ENCODE measurements at places on chromosomes 5 and 9.

GRCh38 chr5:133938929-133939328, 29.5 kb downstream of the C5orf15 start:
- no peak for DNase-seq

GRCh38 chr5:36242534-36243485, 1.1 kb upstream of the NADK2 start:
- no peak for DNase-seq

- DNase-seq = no peak
Measured at GRCh38 chr9:1916655-1917054, 98.5 kb upstream of the SMARCA2 start.

- no peak for DNase-seq
Measured at GRCh38 chr5:432928-433791, 9.8 kb upstream of the EXOC3 start.

DNA sequence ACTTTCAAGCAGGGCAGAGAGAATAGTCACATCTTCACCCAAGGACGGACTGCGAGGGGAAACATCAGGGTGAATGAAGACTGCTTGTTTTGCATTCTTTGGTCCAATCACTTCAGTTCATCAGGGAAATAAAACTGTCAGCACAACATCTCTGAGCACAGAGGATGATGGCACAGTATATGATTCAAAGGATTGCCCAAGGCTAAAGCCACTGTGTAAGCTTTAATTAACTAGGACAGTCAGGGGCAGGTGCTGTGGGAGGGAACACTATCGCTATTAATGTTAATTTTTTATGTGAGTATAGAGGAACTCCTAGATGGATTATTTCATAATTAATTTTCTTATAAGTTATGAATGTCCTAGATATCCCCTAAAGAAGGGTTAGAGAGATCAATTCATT, 112.1 kb downstream of the BASP1 start:
- no peak for DNase-seq

DNA sequence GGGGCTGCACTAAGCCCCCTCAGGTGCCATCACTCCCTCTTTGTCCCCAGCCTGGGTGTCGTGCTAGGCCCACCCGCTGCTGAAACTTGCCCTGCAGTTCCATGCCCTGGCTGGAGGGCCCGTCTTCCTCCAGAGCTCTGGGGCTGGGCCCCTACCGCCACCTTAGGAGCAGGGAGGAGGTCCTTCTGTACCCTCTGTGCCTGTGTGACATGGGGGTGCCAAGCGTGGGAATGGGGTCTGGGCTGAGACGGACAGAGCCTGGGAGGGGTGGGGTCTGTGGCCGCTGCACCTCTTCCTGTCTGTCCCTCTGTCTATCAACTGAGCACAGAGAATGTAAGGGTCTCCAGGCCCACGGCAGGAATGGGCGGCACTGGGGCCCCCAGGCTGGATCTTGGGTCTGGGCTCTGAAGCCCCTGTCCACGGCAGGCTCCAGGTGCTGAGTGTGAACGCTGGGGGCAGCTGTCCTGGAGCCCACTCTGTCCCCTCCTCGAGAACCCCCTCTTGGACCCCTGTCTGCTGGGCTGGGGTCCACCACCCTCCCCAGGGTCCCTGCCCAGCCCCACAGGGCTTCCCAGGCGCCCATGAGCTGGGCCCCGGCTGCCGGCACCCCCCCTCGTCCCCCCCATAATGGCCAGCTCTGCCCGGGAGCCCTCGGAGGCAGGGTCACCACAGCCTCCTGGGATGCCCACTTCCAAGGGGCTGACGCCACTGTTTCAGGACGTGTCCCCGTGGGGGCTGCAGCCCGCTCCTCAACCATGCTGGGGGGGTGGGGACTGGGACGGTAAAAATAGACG, 15.8 kb upstream of the NRARP start:
- DNase-seq = no peak

DNA sequence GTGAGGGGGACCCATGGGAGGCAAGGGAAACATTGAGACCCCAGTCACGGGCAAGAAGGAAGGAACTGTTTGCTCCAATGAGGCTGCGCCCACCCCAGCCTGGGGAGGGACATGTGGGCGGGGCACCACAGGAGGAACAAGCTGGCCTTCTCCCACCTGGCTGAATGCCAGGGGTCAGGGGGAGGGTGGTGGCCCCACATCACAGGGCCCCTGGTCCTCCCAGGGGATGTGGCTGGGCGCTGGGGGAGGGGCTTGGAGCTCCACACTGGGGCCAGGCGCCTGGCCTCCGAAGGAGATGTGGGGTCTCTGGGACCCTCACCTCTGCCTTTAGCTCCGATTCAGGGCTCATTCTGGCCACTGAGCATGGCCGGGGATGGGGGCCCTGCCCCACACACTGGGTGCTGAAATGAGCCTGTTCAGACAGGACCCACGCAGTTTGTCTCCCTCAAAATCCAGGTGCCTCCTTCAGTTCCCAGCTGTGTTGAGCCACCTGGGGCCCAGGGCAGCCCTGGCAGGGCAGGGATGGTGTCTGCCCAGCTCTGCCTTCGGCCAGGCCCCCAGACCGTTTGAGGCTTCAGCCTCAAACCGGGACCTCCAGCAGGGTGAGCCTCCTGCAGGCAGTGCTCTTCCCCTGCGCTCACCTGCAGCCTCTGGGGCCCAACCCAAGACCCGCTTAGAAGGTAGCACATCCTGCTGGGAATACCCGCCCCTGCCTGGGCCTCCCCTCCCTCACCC, 33.2 kb upstream of the NOTCH1 start:
- DNase-seq = no peak

- no peak for DNase-seq
Measured at GRCh38 chr9:78014776-78015175, 16.8 kb downstream of the GNAQ start.

DNA sequence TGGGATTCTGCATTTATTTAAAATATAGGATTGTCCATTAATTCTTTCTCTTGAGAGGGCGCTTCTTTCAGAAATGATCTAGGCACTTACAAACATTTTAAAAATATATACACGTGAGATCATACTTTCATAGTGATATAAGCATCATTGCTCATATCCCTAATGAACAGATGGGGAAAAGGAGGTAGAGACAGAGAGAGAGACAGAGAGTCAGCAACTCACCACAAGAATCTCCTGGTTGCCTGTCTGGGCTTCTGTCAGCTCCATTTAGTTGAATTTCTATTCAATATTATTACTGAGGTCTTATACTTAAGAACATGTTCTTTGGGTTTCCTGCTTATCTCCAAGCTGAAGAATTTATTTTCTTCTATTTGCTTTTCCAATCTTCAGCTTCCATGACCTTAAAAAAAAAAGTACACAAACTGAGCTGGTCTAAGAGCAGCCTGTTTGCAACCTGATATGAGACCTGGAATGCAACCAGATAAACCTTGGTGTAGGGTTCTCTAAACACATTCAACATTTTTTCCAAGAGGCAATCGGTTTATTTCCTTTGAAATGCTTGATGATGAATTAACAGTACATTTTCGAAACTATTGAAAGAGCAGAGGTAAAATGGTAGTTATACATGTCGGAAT, 51.6 kb upstream of the LIFR start:
- DNase-seq = no peak

DNA sequence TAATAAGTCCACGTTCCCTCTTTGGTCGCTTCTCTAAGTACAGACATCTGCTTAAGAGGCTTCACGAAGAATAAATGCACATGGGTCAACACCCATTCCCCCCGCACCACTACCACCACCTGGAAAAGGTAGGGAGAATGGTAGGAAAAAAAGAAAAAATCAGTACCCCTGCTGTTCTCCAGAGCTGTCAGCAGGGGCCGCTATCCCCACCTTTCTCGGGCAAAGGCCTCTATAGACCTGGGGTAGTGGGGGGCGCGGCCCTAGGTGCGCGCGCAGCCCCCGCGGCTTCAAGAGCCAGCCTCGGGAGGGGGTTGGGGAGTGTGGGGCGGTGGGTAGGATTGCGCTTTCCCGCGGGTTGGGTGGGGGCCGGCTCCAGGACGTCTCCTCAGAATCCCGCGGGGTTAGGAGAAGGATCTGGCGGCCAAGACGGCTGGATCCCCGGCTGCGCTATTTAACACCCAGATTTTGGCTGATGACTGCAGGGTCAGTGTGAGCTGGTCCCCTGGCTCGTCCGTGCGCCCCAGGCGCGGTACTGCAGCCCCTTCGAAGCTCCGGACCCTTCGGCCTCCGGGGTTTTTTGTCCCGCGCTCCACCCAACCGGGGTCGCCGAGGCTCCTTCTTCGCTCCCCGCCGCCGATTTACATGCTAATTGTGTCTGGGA, 1.6 kb upstream of the SEMA6A start:
- no peak for DNase-seq

DNA sequence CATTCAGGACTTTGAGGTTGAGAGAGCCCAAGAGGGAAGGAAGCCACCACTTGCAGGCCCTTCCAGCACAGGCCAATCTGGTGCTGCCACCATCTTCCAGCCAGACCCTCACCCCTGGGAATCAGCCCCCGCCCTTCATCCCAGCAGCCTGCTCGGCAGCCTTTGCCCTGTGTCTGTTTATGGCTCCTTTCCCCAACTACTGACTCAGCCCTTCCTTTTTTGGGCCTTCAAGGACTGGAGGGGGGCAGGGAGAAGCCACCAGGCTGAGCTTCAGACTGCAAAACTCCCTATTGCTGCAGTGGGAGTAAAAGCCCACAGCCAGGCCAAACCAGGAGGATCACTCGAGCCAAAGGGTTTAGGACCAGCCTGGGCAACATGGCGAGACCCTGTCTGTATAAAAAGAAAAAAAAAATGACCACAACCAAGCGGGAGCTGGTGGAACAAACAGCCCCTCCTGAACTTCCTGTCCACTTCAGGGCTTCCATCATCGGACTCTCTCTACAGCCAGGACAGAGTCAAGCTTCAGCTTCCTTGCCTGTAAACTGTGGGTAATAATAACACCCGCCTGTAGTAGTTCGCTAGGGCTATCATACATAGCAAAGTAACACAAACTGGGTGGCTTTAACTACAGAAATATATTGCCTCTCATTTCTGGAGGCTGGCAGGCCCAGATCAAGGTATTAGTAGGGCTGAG, 85.9 kb upstream of the IL17B start:
- no peak for DNase-seq

DNA sequence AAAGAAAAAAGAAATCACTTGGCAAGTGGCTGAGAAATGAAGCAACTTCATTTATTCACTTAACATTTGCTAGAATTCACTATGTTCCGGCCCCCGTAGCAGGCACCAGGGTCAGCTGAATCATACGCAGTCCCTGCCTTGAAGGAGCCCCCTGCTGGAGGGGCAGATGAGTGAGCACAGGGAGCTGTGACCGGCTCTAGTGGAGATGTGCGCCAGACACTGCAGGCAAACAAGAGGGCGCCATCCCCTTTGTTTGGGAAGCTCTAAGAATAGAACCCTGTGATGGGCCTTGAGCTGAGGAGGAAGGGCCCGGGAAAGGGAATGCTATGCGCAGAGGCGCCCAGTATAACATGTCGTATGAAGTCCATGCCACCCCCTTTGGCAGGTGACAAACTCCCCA, 20.2 kb upstream of the RPL26L1 start:
- DNase-seq = no peak

DNA sequence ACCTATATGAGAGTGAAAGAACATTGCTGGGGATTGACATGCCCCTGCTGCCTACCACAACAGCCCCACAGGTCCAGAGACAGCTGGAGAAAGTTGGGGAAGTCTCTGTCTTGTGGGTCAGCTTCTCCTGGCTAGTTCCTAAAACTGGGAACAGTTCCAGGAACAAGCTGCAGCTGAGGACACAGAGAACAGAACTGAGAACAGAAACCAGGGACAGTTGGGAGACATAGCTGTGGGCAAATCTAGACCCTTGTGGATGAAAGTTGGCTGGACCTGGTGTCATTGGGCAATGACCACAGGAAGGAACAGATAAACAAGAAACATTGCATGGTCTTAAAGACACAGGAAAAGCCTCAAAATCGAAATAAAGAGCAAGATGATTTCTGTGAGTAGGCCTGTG, 58.3 kb upstream of the MOCS2 start:
- DNase-seq = no peak

DNA sequence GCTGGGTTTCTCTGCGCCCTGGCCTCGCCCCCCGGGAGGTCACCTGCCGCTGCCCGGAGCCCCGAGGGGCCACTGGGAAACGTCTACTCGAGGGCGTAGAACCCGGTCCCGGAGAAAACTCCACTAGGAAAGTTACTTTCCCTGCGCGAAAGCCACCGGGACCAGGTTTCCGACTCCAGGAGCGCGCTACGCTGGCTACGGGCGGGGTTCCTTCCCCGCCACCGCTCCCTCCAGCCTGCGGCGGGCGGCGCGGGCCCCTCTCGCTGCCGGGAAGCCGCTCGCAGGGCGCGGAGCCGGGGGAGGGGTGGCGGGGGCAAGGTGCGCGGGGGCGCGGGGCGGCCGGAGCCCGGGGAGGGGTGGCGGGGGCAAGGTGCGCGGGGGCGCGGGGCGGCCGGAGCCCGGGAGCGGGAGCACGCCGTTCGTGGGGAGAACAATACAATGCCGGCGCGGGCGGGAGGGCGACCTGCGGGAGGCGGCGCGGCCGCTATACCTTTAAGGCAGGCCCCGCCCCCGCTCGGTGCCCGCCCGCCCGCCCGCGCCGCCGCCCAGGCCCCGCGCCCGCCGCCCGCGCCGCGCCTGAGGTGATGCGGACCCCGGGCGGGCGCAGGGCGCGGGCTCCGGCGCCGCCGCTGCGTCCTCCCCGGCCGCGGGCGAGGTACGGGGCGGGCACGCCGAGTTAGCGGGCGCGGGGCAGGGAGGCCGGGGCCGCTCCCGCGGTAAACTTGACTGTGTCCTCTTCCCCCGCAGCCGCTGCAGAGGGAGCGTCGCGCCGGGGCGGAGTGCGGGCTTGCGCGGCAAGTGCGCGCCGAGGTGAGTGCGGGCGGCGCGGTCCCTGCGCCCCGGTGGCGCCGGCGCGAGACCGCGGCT, 278.1 kb downstream of the AOPEP start:
- no peak for DNase-seq

- DNase-seq = no peak
Measured at GRCh38 chr5:168578006-168578405, 1.2 kb downstream of the PANK3 start.

DNA sequence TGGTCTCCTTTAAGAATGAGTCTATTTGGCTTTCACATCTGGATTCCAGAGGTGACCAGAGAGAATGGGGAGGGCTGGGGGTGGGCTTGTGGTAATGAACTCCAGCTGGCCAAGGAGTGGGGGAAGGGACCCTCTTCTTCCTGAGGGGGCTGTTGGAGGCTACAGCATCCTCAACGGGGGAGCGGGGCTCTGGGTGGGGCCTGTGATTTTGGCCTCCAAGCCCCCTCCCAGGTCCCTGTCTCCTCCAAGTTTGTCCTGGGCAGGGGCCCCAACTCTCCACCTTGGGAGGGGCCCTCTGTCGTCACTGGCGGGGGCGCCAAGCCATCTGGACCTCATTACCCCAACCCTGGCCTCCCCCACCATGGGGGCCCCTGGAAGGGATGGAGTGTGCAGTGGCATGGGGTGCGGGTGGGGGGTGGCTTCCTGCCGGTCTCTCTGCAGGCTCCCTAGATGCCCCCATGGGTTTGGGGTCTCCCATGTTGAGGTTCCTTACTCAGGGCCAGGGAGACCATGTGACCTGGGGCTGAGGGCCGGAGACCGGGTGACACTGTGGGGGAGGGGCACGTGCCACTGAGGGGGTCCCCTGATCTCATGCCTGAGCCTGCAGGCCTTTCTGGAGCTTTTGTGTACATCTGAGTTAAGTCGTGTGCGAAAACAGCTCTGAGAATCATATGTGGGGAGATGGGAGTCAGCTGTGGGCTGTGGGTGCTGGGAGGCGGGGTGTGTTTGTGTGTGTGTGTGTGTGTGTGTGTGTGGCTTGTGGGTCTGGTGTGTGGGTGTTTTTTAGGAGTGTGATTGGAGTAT, 32.4 kb downstream of the GOLGA2 start:
- DNase-seq = no peak

- no peak for DNase-seq
Measured at GRCh38 chr5:149217803-149218155, 53.9 kb upstream of the AFAP1L1 start.
